ENCODE measurements at places on chromosomes 11 and 22. TPM values are rescaled to one million over a fixed set of nuclear protein-coding genes. Genes with fewer than 3 reads are reported as not detected.

DNA sequence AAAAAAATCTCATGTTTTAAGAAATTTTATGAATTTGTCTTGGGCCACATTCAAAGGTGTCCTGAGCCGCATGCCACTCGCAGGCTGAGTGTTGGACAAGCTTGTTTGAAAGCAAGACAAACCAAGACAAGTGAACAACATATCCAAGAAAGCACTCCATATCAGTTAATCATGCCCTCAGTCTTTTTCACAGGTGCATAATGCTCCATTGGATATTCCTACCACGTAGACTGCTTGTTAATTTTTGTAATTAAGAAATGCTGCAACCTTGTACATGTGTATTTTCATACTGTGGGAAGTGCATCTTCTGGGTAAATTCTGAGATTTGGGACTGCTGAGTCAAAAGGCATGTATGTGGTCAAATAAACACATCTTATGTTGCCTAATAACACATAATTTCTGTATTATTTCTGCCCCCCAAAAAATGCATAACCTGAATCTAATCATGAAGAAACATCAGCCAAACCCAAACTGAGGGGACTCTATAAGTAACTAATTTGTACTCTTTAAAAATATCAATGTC lies 8.2 kb downstream of the RRAS2 start:
- H3K4me1 ChIP-seq: no peaks in the 10 kb centered on the region
- H3K27ac ChIP-seq: no peak overlapping the region
- H3K4me3 ChIP-seq: no peak overlapping the region
- no peaks in the 10 kb centered on the region for H3K36me3 ChIP-seq
- no peak for DNase-seq

DNA sequence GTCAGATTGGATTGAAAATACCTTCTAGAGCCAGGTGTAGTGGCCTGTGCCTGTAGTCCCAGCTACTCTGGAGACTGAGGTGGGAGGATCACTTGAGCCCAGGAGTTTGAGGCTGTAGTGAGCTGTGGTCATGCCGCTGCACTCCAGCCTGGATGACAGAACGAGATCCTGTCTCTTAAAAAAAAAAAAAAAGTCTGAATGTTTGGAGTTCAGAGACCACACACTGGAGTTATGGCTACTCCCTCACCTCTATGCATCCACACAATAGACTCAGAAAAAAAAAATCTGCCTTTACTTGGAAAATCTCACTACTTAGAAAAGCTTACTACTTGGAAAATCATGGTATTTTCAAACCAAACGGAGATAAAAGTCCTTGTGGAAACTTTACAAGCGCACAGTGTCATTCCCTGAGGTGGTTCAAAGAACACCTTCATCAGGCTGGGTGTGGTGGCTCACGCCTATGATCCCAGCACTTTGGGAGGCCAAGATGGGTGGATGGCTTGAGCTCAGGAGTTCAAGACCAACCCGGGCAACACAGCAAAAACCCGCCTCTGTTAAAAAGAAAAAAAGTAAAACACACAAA lies 63.9 kb upstream of the PICALM start:
- no peak overlapping the region for H3K27ac ChIP-seq
- no peak for DNase-seq
- H3K4me1 ChIP-seq: no peaks in the 10 kb centered on the region
- no peak overlapping the region for H3K4me3 ChIP-seq
- no peaks in the 10 kb centered on the region for H3K27me3 ChIP-seq
- H3K36me3 ChIP-seq: no peaks in the 10 kb centered on the region

- H3K27me3 ChIP-seq: no peaks in the 10 kb centered on the region
- peaks cover 11% of the 10 kb centered on the region for H3K4me1 ChIP-seq
- peak overlapping the region; percentile 61 for H3K27ac ChIP-seq
- peaks cover 48% of the 10 kb centered on the region for H3K36me3 ChIP-seq
- no peak for DNase-seq
Measured at GRCh38 chr11:64788321-64789215, 10.2 kb upstream of the SF1 start.

GRCh38 chr11:30635401-30635989 lies 49.3 kb upstream of the MPPED2 start:
- no peaks in the 10 kb centered on the region for H3K4me1 ChIP-seq
- DNase-seq: no peak
- H3K27ac ChIP-seq: no peak overlapping the region
- no peaks in the 10 kb centered on the region for H3K27me3 ChIP-seq

- peak overlapping the region; percentile 61 for H3K4me3 ChIP-seq
- DNase-seq: no peak
- no peaks in the 10 kb centered on the region for H3K27me3 ChIP-seq
- peaks cover 16% of the 10 kb centered on the region for H3K4me1 ChIP-seq
- no peaks in the 10 kb centered on the region for H3K36me3 ChIP-seq
Measured at GRCh38 chr11:6927030-6927617, 898 bp downstream of the ZNF215 start.

- H3K27me3 ChIP-seq: no peaks in the 10 kb centered on the region
- no peak overlapping the region for H3K27ac ChIP-seq
- no peak overlapping the region for H3K4me3 ChIP-seq
- H3K4me1 ChIP-seq: peaks cover 1% of the 10 kb centered on the region
Measured at GRCh38 chr11:86570020-86570419, 102.4 kb downstream of the ME3 start.

GRCh38 chr11:69700278-69701140 lies 3.3 kb downstream of the FGF19 start:
- H3K27ac ChIP-seq: no peak overlapping the region
- H3K27me3 ChIP-seq: no peaks in the 10 kb centered on the region
- DNase-seq: peak; percentile 83
- peaks cover 17% of the 10 kb centered on the region for H3K4me1 ChIP-seq

DNA sequence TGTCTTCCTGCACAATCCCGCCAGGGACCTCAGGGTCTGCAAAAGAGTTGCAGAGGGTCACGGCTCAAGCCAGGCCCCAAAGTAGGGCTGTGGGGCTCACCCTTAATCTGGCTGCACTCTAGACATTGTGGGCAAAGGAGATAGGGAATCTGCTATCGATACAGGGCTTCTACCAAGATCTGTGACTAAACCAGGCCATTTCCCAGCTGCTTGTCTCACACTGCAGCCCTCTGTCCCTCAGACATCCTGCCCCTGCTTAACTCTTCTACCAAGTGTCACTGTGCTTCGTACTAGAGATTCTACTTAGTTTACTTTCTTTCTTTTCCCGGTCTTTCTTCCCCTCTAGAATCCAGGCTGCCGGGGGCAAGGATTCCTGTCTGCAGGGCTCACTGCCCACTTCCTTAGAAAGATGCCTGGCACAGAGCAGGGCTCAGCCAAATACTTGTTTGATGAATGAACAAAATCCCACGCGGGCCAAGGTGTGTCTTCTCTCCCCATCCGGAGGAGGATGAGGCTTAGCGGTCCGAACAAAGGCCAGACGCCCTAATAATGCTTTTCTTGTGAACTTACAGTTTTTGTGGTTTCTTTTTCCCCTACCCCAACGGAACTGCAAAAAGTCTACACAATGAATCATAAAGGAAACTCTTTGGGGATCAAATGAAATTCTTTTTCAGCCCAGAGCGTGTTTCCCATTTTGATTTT lies 61.3 kb upstream of the ANO1 start:
- H3K4me1 ChIP-seq: no peaks in the 10 kb centered on the region
- H3K36me3 ChIP-seq: no peaks in the 10 kb centered on the region
- H3K27me3 ChIP-seq: no peaks in the 10 kb centered on the region
- no peak overlapping the region for H3K27ac ChIP-seq
- no peak for DNase-seq

- no peak overlapping the region for H3K27ac ChIP-seq
- no peak overlapping the region for H3K4me3 ChIP-seq
- no peak for DNase-seq
- no peaks in the 10 kb centered on the region for H3K36me3 ChIP-seq
- no peaks in the 10 kb centered on the region for H3K4me1 ChIP-seq
- H3K27me3 ChIP-seq: no peaks in the 10 kb centered on the region
Measured at GRCh38 chr11:130561441-130561881, 113.0 kb downstream of the ADAMTS15 start.

- DNase-seq: no peak
- no peak overlapping the region for H3K27ac ChIP-seq
- H3K36me3 ChIP-seq: no peaks in the 10 kb centered on the region
- H3K27me3 ChIP-seq: no peaks in the 10 kb centered on the region
- H3K4me3 ChIP-seq: no peak overlapping the region
Measured at GRCh38 chr11:17238377-17238776, 30.6 kb upstream of the PIK3C2A start.

The ZNF214 gene
- total RNA-seq: 0.33 TPM
